Left kidney (tissue), 8 donors: ENCODE measurements at places on chromosomes 3 and 15. TPM values are rescaled to one million over a fixed set of nuclear protein-coding genes. Genes with fewer than 3 reads are reported as not detected.

- DNase-seq: no peak
Measured at GRCh38 chr3:40490916-40491315, 14.0 kb downstream of the ZNF619 start.

DNA sequence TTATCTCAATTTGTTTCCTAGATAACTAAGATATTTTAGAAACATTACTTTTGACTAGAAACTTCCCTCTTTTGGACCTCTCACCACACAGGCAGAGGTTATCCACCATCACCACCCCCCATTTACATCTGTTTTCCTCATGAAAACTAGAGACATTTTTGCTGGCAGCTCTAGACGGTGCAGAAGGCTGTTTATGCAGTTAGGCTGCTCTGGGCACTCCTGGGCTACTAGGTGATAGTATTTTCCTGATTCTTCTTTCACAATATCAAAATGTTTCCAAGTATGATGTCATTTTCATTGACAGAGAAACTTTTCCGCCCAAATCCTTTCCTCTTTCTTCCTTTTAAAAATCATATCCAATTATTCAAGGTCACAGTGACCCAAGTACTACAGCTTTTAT is 67.1 kb downstream of the PLOD2 start:
- no peak for DNase-seq

DNA sequence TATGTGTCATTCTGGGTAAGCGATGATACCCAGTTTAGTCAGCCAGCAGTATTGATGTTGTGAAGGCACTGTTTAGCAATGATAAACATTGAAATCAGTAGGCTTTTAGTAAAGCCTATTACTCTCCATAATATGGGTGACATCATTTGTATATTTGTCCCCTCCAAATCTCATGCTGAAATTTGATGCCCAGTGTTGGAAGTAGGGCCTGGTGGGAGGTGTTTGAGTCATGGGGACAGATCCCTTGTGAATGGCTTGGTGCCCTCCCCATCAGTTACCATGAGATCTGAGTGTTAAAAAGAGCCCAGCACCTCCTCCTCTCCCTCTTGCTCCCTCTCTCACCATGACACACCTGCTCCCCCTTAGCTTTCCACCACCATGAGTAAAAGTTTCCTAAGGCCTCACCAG is 31.4 kb upstream of the FAN1 start:
- no peak for DNase-seq

GRCh38 chr3:55122312-55122711 is 194.5 kb upstream of the LRTM1 start:
- DNase-seq: no peak

The LMAN1L gene
- polyA plus RNA-seq: not detected
